ENCODE measurements at places on chromosomes 3 and 15.

DNA sequence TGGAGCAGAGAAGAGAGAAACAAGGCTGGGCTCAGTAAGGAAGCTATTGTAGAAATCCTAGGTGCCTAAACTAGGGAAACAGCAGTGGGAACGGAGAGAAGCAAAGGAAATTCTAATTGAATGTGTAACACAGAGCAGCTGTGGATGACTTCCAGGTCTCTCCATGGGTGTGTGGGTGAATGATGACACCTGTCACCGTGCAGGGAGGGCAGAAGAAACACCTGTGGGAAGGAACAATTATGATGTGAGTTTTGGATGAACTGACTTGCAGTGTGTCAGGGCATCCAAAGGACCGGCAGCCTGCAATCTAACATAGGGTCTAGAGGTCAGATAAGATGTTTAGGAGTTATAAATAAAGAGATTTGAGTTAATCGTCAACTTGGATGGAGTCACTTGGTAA lies 144.2 kb downstream of the RYR3 start:
- DNase-seq, result no peak

DNA sequence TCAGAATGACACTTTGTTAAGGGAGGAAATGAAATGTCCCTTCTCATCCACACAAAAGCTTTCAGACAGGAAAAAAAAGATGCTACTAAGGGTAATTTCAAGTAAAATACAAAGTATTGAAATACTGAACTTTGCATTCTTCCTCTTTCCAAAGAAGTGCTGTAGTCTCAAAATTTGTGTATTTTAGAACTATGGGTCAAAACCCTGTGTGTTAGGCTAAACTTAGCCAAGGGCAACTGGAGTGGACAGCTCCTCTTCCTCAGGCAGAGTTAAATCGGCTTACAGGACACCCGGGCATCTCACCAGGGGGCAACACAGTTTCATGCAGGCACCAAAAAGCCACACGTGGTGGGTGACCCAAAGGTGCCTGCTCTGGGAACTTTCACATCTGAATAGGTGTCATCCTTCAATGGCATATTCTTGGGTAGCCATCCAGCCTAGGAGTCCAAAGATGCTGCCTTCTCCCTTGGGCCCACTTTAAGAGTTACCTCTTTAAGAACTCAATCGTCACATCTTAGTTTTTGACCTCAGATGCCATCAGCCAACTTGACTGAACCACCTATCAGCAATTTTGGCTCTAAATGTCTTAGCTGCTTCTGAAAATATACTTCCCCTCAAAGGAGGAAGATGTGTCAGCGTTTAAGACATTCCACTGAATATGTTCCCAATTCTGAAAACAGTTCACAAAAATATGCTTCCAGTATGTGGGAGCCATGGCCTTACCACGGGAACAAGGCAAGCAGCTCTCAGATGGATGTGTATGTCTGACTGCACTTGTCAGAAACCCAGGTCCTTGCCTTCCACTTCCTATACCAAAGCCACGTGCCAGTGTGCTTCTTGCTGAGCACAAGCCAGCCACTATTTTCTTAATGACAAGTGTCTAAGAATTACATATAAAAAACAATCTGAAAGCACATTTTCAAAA lies 32.2 kb upstream of the MUC13 start:
- no peak for DNase-seq

GRCh38 chr3:111143-112069 lies 85.2 kb upstream of the CHL1 start:
- DNase-seq, result no peak

- no peak for DNase-seq
Observed at GRCh38 chr3:136989781-136990524, 32.2 kb downstream of the IL20RB start.
